ENCODE measurements at places on chromosomes 3 and 15.

GRCh38 chr3:99499235-99500158 is 138.9 kb upstream of the COL8A1 start:
- DNase-seq = peak; percentile 20

GRCh38 chr3:13379201-13379830 is 40.8 kb downstream of the NUP210 start:
- DNase-seq = no peak

GRCh38 chr15:77909182-77909940 is 168.2 kb downstream of the TBC1D2B start:
- DNase-seq = no peak

DNA sequence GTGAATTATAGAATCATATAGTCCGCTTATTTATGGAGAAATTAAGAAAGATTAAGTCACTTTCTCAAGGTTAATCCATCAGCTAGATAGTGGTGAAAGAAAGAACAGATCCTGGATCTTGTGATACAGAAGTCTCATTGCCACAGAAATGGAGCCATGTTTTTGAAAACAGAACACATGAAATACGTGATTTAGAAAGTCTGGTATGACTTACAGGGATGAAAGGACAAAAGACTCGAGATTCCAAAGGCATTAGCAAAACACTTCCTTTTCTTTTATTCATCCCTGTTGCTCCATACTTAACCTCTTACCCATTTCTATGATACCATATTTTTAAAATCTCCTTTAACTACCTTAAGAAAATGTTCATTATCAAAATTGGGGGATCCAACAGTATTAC is 40.0 kb upstream of the TEX9 start:
- DNase-seq = no peak

DNA sequence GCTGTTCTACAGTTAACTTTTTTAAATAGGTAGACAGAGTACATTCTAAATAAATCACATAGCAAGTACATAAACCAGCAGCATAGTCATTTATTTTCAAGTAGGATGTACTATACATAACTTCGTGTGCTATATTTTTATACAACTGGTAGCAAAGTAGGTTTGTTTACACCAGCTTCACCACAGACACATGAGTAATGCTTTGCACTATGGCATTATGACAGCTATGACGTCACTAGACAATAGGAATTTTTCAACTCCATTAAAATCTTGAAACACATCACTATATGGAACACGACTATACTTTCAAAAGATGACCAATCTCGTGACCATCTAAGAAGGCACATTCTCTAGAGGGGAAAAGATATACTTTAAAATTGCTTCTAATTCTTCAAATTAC is 3.5 kb downstream of the TEX55 start:
- DNase-seq = peak; percentile 8

DNA sequence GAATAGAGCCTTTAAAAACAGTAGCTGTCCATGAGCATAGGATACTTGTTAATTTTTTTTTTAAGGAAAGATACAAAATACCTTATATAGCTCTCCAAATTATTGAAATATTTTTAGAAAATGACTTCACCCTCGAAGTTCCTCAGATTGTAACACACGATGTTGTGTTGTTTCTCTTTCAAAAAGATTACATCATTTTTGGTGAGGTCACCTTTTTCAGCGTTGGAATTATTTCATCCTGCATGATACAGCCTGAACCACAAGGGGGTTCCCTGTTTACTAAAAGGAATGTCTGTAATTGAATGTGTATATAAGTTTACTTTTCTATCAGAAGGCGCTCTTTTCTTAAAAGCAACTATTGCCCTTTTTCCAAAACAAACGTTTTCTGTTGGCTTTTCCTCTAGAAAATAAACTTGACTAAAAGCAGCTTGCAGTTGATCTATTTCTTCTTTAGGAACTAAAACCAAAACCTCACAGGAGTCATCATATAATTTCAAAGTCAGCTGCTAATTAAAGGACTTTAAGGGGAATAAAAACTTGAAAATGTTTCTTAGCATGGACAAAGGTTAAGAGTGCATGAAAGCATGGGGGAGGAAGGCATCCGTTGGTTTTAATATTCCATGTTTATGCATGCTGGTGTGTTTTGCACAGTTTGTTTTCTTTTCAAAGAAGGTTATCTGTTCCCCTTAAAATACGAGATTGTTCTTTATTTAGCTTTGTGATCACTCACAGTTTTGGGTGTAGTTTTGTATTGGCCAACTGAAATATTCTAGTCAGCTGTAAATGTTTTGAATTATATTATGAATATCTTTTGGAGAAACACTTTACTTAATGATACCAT is 29.4 kb downstream of the LYSMD4 start:
- DNase-seq = peak; percentile 63

DNA sequence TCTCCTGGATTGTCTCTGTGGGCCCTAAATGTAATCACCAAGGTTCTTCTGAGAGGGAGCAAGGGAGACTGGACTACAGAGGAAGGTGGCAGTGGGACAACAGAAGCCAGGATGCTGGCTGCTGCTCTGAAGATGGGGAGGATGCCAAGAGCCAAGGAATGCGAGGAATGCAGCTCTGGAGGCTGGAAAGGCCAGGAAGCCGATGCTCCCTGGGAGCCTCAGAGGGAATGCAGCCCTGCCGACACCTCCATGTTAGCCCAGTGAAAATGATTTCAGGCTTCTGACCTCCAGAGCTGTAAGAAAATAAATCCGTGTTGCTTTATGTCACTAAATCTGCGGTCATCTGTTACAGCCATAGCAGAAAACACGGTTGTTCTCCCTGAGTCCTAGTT is 44.1 kb downstream of the UMPS start:
- DNase-seq = no peak

- DNase-seq = no peak
Measured at GRCh38 chr3:5202222-5202621, 14.7 kb downstream of the EDEM1 start.

GRCh38 chr3:167095976-167096375 is 284.1 kb downstream of the ZBBX start:
- DNase-seq = no peak

- no peak for DNase-seq
Measured at GRCh38 chr15:52984507-52984906, 194.4 kb upstream of the ONECUT1 start.

GRCh38 chr3:44030285-44030684 is 211.4 kb upstream of the TOPAZ1 start:
- DNase-seq = no peak

GRCh38 chr3:15646851-15647511 is 45.4 kb downstream of the BTD start:
- peak; percentile 25 for DNase-seq

DNA sequence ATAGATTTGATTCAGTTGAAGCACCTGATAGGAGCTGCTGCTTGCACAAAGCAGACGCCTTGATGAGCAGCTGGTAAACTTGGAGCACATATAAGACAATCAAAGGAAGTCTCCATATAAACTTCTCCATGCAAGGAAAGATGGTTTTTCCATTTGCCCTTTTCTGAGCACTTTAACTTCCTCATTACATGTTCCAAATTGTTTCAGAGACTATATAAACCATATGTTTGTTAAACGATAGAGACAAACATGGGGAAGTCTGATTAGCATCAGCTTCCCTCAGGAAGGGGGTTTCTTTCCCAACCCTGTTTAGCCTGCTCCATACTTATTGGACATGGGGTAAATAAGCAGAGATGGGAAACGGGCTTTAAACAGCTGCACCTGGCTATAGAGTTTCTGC is 88.0 kb downstream of the DHX36 start:
- no peak for DNase-seq

GRCh38 chr3:152226176-152226575 is 42.6 kb upstream of the MBNL1 start:
- no peak for DNase-seq

- peak; percentile 29 for DNase-seq
Measured at GRCh38 chr3:42698911-42699230, 3.7 kb downstream of the HHATL start.

GRCh38 chr15:45794712-45795439 is 160.0 kb downstream of the SQOR start:
- DNase-seq = no peak

Data from activated CD4-positive, alpha-beta T cell treated with anti-CD3 and anti-CD28 coated beads, Interleukin-10, Interleukin-2, amounts not matched to agents 100 ng/mL and 50 ng/mL, durations not matched to agents 16 hours and 8 hours (primary cell).